Tibial nerve (tissue), 4 donors: ENCODE measurements at places on chromosomes 2 and 18. TPM values are rescaled to one million over a fixed set of nuclear protein-coding genes. Genes with fewer than 3 reads are reported as not detected.

NPPC gene
- total RNA-seq = not detected

GRCh38 chr2:88903749-88904353 lies 212.4 kb downstream of the RPIA start:
- no peak for DNase-seq

DNA sequence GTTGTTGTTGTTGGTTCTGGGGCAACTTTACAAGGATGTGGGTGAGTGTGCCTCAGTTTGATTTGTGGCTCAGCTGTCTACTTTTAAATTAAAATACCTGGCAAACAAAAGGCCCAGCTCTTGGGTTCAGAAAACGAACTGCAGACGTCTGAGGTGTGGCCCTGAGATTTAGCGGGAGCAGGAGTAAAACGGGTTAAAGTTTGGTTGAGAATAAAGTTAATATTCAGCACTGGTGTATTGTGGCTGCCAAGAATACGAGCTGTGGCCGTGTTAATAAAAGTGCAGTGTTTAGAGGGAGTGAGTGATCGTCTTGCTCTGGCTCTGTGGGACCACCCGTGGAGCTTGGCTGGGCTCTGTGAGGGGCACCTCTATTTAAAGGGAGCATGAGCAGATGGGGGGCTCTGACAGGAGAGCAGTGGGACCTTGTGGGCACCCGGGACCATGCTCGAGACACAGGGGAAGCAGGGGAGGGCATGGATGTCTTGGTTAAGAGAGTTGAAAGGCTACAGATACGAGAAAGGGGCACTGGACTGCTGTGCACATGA lies 80.3 kb downstream of the VAPA start:
- no peak for DNase-seq

VAMP8 gene
- total RNA-seq = 4.3 TPM

PCARE gene
- total RNA-seq = 0.22 TPM
